Ureter (tissue), 1 donor: ENCODE measurements at places on chromosomes 5 and 9.

DNA sequence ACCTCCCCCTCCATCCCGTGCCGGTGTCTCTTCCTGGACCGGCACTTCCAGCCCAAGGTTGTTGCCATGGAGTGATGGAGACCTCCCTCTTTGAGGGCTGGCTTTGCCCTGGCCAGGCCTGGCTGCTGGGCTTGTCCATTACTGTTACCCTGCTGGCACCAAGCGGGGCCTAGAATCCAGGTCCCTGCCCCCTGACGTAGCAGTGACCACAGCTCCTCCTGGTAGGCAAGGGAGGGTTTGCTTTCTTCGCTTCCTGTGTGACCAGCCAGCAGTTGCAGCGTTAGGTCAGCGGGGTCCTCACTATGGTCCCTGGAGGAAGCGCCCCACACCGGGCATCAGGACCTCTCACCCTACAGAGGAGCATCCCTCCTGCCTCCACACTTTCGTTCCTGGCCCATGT lies 146.7 kb upstream of the COL5A1 start:
- no peak for DNase-seq

DNA sequence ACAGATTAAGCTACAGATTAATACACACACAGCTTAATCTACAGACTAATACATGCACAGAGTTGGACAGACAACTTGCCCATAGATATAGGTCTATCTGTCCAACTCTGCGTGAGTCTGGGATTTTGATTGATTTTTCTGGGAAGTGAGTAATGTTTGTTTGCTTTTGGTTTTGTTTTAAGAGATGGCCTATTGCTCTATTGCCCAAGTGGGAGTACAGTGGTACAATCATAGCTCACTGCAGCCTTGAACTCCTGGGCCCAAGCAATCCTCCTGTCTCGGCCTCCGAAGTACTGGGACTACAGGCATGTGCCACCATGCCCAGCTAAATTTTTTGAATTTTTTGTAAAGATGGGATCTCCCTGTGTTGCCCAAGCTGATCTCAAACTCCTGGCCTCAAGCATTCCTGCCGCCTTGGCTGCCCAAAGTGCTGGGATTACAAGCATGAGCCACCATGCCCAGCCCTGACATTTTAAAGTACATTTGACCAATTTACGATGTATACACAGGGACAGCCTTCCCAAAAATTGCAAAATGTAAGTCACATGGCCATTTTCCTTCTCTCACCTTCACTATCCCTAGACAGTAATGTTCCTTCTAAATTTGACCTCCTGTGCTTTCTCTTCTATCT lies 50.8 kb downstream of the PAPPA start:
- DNase-seq: no peak

DNA sequence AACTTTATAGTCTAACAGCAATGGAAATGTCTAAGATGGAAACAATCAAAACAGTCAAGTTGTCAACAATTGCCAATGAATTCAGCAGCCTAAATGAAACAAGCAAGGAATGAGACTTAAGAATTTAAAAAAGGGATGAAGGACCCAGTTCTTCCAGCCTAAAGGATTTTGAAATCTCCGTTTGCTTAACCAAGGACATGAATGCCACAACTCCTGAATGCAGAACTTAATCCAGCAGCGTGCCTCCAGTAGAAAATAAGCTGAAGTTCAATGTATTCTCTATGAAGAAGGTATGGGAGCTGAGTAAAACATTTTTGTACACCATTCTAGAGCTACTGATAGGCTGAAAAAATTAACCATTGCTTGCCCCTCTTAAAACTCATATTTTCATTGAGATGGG lies 411.3 kb downstream of the ARHGEF28 start:
- DNase-seq: no peak

DNA sequence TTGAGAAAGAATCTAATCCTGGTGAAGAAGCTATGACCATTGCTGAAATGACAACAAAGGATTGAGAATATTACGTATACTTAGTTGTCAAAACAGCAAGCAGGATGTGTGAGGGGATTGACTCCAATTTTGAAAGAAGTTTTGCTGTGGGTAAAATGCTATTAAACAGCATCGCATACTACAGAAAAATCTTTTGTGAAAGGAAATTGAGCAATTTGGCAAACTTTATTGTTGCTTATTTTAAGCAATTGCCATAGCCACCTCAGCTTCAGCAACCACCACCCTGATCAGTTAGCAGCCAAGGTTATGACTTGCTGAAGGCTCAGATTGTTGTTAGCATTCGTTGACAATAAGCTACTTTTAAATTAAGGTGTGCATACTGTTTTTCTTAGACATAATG lies 22.5 kb upstream of the ARL14EPL start:
- no peak for DNase-seq

GRCh38 chr9:4725706-4726442 lies 15.1 kb downstream of the AK3 start:
- DNase-seq: no peak

GRCh38 chr9:137218754-137219271 lies 3.2 kb downstream of the RNF208 start:
- DNase-seq: no peak

DNA sequence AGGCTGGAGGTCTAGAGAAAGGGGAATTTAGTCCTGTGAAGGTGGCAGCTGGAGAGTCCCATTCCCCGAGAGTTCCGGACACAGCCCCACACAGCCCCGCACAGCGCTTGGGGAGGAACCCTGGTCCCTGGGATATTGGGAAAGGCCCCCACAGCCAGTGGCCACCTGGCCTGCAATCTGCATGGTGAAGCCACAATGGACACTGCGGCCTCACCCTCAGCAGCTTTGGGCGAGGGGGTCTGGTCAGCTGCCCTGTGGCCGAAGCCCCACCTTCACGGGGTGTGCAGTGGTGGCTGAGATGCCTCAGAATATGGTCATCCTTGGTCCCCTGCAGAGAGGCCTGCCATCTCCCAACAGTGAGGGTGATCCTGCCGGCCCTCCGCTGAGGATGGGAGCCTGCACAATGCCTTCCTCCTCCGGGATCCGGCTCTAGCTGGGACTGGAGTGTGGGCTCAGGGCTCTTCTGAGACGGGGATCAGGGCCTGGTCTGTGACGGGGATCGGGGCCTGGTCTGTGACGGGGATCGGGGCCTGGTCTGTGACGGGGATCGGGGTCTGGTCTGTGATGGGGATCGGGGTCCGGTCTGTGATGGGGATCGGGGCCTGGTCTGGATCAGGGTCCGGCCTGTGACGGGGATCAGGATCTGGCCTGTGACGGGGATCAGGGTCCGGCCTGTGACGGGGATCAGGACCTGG lies 33.3 kb upstream of the TMEM250 start:
- no peak for DNase-seq

DNA sequence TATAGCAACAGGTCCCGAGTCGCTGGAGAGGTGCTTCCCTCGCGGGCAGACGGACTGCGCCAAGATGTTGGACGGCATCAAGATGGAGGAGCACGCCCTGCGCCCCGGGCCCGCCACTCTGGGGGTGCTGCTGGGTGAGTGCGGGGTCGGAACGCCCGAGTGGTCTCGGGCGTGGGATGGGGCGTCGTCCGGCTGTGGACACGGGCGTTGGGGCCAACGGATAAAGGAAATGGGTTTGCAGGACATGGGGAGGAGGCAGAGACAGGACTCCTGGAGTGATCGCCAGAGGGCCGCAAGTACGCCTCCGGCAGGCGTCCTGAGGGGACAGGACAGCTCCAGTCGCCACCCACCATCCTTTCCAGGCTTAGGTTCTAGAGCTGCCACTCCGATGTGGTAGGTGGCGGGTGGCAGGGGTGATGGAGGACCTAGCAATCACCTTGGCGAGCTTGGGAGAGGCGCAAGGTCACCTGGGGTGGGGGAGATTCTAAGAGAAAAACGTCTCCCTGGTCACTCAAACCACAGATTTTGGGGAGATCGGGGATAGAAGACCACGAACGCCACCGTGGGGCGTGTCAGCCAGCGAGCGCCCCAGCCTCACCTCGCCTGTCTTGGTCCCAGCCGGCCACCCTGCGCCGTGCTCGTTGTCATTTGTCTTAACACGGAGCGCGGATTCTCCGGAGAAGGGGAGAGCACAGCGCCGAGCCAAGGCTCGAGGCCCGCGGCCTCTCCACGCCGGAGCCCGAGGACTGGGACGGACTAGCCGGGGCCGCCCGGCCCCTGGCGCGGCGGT lies 922 bp downstream of the LMX1B start:
- DNase-seq: no peak
